Activated CD8-positive, alpha-beta memory T cell treated with anti-CD3 and anti-CD28 coated beads for 4 hours (primary cell): ENCODE measurements at places on chromosomes 4 and X.

DNA sequence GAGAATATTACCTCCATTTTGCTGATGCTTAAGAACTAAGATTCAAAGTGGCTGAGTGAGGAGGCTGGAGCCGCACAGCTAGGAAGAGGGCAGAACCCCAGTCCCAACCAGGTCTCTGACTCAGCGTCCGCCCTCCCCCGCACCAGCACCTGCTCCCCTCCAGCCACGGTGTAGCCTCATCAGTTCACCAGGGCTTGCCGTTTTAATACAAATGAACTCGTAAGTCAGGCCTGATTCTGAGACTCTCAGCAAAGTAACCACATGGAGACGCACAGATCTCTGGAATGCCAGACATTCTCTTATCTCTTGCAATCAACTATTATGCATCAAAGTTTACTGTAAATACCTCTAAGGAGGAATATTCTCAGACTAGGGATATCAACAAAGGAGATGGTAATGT, 52.4 kb downstream of the ENPP6 start:
- DNase-seq, result no peak

- DNase-seq, result peak; percentile 43
These were observed 18.0 kb upstream of the TMSB4X start for GRCh38 chrX:12956704-12957534.

DNA sequence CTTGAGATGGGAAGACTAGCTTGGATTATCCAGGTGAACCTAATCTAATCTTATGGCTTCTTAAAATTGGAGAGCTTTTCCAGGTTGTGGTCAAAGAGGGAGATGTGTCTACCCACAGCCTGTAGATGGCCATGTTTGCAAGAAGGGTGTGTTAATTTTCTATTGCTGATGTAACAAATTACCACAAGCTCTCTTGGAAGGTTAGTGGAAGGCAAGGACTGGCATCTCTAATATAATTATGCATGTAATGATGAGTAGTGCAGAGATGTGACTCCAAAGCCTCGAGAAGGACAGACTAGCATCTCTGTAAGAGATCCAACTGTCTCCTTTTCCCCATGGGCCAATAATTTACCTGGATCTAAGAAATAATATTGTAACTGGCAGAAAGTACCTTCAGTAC, 3.2 kb upstream of the ADH1B start:
- DNase-seq, result no peak

GRCh38 chrX:120308959-120309872, 2.0 kb downstream of the TMEM255A start:
- peak; percentile 45 for DNase-seq

GRCh38 chr4:164252286-164252685, 501.6 kb upstream of the SMIM31 start:
- DNase-seq, result no peak

- DNase-seq, result no peak
These were observed 323.9 kb upstream of the FAM241A start for GRCh38 chr4:111821342-111821741.

DNA sequence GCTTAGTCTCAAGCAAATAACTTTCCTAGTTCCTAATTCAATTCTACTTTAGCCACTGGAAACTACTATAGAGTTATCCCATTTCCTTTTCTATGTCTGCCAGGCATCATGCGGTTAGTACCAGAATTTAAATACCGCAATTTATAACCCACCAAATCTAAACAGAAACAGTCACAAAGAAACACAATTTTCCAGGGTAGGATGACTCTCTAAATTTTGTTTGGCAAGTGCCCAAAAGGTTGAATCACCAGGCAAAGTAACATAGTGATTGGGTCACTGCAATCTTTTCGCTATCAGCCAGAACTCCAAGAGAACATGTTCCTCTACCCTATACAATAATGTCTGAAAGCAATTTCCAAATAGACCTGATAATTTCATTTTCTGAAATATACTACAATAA, 240.2 kb upstream of the GRIA3 start:
- DNase-seq, result no peak

DNA sequence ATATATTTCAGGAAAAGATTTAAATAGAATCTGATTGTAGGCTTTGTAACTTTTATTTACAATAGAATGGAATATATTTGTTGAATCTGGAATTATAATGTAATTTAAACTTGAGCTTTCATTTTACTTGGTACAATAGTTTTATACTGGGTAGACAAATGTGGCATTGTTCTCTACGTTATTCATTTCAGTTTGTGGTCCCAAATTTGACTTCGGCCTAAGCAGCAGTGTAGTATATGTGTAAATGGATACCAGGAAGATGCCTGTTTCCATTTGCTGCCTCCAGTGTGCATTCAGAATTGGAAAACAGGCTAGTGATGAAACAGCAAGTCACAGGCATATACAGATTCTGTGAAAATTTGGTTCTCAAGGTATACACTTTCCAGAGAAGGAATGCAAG, 77.8 kb downstream of the CLDN22 start:
- no peak for DNase-seq

DNA sequence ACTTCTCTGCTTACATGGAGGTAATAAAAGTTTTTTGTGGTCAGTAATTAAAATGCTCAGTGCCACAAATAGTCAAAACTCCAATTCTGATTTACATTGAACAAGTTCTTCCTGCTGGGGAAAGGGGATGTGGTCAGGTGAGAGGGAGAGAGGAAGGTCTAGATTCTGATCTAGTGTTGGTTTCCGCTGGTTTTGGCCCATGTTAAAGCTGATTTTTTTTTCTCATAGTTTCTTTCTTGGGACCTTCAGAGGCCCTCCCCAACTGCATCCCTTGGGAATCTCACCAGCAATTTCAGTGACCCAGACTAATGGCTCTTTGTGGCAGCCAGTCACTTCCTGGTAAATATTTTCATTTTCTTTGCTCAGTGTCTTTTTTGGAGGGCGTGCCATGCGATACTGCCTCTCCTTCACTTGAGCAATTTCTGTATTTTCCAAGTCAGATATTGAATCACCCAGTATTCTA, 332.7 kb downstream of the RAPGEF2 start:
- DNase-seq, result no peak

DNA sequence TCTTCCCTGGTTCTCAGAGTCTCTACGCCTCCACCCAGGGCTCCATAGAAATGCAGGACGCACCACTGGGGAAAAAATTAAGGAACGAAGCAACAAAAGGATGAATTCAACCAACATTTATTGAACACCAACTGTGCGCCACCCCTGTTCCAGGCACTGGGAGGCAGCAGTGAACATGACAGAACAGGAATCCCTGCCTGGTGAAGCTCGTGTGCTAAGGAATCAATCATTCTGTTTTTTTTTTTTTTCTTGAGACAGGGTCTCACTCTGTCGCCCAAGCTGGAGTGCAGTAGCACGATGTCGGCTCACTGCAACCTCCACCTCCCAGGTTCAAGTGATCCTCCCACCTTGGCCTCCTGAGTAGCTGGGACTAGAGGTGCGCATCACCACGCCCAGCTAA, 1.9 kb upstream of the FTSJ1 start:
- no peak for DNase-seq

- DNase-seq, result no peak
These were observed 123.8 kb downstream of the RPS6KA6 start for GRCh38 chrX:84064164-84064563.

DNA sequence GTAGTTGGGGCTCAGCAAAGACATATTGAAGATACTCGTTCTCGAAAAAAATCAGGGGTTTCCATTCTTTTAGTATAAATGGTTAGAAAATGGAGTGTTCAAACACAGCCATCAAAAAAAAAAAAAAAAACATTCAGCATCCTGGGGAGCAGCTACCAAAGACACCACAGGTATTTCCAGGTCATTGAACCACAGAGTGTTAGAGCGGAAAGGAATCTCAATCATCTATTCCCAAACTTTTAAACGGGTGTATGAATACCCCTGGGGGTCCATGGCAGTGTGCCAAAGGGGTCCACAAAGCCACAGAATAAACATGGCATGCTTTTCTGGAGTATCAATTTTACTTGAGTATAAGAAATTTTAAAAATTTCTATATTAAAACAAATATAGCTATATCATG, 6.9 kb upstream of the FGF16 start:
- DNase-seq, result no peak

DNA sequence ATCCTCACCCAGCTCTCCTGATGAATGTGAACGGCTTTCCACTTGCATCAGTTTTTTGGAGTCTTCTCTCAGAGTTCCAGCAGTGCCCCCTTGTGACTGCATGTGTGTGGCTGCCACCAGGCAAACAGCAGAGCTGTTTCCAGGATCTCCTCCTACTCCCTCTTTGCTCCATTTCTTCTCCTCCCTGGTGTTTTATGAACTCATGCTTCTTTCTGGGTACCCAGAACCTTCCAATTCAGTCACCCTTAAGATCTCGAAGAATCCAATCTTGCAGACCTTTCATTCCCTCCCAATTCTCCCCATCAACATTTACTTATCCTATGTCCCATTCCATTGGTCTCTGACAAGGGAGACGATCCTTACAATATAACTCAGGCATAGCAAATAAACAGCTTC, 6.8 kb upstream of the TCEANC start:
- no peak for DNase-seq

GRCh38 chrX:110116066-110116980, 113.4 kb downstream of the TMEM164 start:
- DNase-seq, result no peak

DNA sequence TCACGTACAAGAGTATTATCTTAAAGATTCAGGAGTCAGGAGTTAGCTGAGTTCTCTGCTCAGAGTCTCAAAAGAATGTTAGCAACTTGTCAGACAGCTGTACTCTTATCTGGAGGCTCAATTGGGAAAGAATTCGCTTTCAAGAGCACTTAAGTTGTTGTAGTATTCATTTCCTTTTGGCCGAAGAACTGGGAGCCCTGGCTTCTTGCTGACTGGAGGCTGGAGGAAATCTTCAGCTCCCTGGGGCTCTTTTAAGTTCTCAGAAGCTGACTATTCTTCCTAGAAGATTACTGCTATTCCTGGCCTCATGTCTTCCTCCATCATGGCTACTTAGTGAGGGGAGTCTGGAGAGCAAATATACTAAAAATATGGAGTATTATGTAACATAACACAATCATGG, 587.2 kb downstream of the EPHA5 start:
- no peak for DNase-seq

DNA sequence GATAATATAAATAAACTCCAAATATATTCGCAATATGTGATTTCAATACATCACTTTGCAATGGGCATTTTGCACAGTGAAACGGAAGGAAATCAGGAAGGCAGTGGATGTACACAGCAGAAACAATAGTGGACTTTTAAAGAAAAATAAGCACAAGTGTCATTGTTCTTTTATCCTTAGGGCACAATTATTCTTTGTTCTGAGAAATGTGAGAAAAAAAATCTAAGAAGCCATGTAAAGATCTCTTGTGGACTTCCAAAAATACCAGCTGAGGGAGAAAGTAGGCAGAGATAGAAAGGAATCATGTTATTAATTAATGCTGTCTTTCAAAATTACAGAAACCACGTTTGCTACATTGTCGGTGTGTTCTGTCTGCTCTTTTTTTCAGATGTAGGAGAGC, 17.6 kb upstream of the PRRG1 start:
- DNase-seq, result no peak

DNA sequence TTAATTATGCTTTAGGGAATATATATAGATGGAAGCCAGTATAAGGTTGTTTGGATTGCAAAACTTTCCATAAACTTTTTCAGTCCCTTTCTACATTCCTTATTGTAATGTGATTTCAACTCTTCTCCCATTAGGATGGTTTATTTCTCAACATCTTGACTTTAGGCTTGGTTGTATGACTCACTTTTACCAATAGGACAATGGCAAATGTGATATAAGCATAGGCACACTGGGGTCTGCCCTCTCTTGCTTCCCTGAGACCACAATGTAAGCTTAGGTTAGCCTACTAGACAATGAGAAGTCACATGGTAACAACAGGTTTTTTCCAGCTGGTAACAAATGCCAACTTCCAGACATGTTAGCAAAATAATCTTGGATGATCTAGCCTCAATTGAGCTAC, 163.3 kb upstream of the RBPJ start:
- DNase-seq, result no peak

GRCh38 chrX:72040506-72040905, 91.2 kb downstream of the RTL5 start:
- no peak for DNase-seq
